Muscle of leg (tissue), 16 donors: ENCODE measurements at places on chromosomes 12 and 14. TPM values are rescaled to one million over a fixed set of nuclear protein-coding genes. Genes with fewer than 3 reads are reported as not detected.

The GLT1D1 gene
- 0.71 TPM for total RNA-seq

The SLC39A5 gene
- 0.35 TPM for total RNA-seq

The SMOC1 gene
- total RNA-seq, result 2.1 TPM

The ZDHHC22 gene
- 0.09 TPM for total RNA-seq

The PRR13 gene
- 15.8 TPM for total RNA-seq

The AKAP3 gene
- total RNA-seq, result 0.35 TPM

The GAS2L3 gene
- total RNA-seq, result 17.5 TPM

The KCNK13 gene
- 0.22 TPM for total RNA-seq

The TPH2 gene
- total RNA-seq, result not detected

The OTOGL gene
- 0.40 TPM for total RNA-seq

The NEUROD4 gene
- total RNA-seq, result under 0.01 TPM

The PPFIA2 gene
- 3.1 TPM for total RNA-seq

The ABHD12B gene
- not detected for total RNA-seq

The ADGRD1 gene
- 10.8 TPM for total RNA-seq

The TAS2R46 gene
- total RNA-seq, result 1.6 TPM

The P2RX2 gene
- not detected for total RNA-seq

The DDX54 gene
- 20.7 TPM for total RNA-seq

The GALNT8 gene
- total RNA-seq, result 5.5 TPM

The ARHGEF25 gene
- total RNA-seq, result 32.3 TPM

The TMEM233 gene
- total RNA-seq, result 2.2 TPM

The NRL gene
- total RNA-seq, result 1.6 TPM

The PDZRN4 gene
- 4.6 TPM for total RNA-seq

The CRACR2A gene
- total RNA-seq, result 1.3 TPM

The RND1 gene
- 0.22 TPM for total RNA-seq

The INHBC gene
- total RNA-seq, result not detected
